ENCODE measurements at places on chromosomes 13 and 19. TPM values are rescaled to one million over a fixed set of nuclear protein-coding genes. Genes with fewer than 3 reads are reported as not detected.

- peak; percentile 67 for DNase-seq
Observed at GRCh38 chr19:28710278-28710677, 502.7 kb downstream of the UQCRFS1 start.

DNA sequence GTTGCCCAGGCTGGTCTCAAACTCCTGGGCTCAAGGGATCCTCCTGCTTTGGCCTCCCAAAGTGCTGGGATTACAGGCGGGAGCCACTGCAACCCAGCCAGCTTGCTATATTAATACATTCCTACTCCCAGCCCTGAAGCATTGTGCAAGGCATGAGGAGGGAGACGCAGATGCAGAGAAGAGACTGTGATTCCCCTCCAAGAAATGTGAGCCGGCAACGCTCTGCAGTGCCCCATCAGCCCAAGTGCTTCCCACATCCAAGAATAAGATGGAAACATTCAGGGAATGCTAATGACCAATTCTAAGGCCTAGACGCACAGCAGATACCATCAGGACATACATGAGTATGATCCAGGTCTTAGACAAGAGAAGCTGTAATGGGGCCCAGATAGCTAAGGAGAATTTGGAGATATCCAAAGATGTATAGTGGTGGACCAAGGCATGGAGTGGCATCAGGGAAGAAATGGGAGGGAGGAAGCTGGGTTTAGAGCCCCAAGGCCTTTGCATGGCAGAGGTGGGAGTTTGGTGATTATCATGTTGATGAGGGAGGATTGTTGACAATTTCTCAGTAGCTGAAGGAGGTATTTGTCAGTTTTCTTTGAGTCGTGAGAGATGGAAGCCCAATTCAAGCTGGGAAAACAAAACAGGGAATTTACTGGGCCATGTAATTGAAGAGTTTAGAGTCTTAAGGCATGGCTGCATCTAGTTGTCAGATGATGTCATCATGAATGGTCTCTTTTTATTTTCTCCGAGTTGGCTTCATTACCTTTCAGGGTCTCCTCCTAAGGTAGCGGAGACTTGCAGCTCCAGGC, 2.9 kb downstream of the PPM1N start:
- no peak for DNase-seq

DNA sequence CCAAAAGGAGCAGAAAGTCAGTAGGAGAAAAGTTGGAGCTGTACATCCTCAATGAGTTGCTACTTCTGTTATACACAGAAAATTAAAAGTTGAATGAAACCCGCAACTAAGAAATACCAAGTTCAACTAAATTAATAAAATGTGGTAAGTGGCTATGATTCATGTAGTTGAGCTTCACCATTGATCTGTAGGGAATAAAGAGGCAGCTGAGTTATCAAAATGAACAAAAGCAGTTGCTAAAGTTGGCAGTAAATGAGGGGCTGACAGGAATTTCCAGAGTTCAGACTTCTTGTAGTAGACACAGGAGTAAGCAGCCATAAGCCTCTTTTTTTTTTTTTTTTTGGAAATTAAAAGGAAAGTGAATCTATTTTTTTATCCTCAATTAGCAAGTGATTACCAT, 234.6 kb downstream of the POSTN start:
- DNase-seq = no peak

DNA sequence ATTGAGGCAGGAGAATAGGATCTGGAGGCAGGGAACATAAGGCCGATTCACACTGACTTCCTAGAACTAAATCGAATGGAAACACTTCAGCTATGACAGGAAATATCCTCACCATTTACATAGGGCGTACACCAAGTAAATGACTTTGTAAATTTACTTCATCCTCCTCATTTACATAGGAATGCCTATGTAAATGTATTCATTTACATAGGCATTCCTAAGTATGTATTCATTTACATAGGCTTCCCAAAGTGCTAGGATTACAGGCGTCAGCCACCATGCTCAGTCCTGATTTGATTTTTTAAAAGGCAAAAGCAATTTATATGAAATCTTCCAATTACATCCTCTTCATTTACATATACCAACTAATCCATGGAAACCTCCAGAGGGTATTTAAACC, 133.1 kb upstream of the RFC3 start:
- DNase-seq = no peak

DNA sequence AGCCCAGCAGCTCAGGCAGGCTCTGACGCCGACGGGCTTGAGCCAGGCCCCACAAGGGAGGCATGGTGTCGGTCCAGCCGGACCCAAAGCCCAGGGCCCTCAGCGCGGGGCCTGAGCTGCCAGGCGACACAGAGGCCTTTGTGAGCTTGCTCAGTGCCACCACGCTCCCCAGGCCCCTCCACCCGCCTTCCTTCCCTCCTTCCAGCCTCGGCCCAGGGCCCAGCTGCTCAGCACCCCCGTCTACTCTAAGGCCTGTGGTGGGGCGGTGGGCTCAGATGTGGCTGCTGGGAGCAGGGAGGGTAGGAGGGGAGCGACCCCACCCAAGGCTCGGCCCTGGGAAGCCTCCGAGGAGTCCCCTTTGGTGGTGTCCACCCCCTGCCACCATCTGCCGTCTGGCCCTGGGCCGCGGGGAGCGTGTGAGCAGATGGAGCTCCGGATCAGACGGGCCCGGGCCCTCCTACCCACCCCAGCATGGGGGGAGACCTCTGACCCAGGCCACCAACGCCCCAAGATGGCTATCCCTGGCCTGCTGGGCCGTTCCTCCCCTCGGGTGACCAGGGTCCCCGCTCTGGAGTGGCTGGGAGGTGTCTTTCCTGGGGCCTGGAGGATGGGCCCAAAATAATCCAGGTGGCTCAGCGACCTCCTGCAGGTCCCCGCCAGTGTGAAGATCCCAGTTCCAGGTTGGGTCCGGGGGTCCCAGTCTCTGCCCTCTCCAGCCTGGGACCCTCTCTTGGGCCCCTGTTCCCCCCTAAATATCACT, 7.8 kb downstream of the ZBTB7A start:
- no peak for DNase-seq

- peak; percentile 96 for DNase-seq
Observed at GRCh38 chr19:44587963-44588770, 25.2 kb upstream of the IGSF23 start.

DNA sequence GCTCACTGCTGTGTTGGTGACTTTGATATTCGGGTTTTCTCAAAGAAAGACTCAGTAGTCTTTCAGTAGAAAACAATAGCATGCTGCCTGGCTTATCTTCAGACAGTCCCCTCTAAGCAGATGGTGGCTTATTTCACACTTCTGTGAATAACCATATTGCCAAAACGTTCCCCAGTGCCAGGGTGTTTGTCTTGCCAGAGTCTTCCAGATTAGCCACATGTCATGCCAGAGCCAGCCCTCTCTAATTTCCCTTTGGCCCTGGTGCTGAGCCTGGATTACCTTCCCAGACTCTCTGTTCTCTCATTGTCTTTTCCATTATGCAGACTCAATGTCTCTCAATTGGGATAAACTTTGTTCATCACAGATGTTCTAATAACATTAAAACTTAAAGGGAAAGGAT, 488.0 kb upstream of the ATXN8OS start:
- no peak for DNase-seq

DNA sequence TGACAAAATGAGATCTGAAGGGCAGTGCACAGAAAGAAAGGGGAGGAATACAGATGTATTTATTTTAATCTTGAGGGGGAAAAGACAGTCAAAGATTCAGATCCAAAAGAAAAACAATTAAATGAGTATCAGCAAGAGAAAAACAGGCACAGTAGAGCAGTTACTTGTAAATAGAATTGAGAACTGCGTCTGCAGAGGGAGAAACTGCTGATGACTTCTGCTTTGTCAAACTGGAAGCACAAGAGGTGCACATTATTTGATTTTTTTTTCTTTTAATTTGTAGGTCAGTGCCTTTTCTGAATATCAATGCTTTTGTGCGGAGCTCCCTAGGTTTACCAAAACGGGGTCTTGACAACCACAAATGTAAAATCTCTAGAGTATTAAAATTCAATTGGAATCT, 37.3 kb downstream of the EFNB2 start:
- DNase-seq = no peak

- DNase-seq = no peak
Observed at GRCh38 chr19:51724543-51724942, 752 bp upstream of the HAS1 start.

- DNase-seq = no peak
Observed at GRCh38 chr13:87923753-87924152, 252.6 kb downstream of the SLITRK5 start.

DNA sequence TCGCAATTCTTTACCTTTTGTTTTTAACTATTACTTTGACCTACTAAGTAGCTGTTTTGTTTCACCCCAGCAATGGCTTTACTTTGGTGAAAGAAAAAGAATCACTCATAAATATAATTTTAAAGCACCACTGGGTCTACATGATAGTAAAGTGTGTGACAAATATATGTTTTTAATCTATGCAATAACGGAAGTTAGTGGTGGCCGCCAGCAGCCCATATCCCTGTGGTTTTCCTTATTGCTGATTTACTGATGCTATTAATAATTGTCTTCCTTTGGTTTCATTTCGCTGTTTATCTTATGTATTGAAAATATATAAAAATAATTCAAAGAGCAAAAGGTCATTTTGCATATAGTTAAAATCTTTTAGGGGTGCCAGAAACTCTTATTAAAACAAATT, 491.3 kb downstream of the DIAPH3 start:
- no peak for DNase-seq

Gene YJEFN3
- 0.72 TPM for total RNA-seq

Gene SBK3
- total RNA-seq = not detected

Gene FFAR3
- total RNA-seq = not detected

Gene CEACAM19
- 0.56 TPM for total RNA-seq

Gene KANK3
- total RNA-seq = not detected
